H7 (cell line): ENCODE measurements at places on chromosomes 12 and 14. TPM values are rescaled to one million over a fixed set of nuclear protein-coding genes. Genes with fewer than 3 reads are reported as not detected.

The SLC7A7 gene
- total RNA-seq, result 5.7 and 8.3 TPM in 2 replicates

The RBP5 gene
- total RNA-seq, result 1.9 and 2.6 TPM in 2 replicates

The ACADS gene
- total RNA-seq, result 14.0 and 16.0 TPM in 2 replicates

The PAH gene
- total RNA-seq, result 0.37 and 0.42 TPM in 2 replicates

The CCDC197 gene
- not detected in 2 replicates for total RNA-seq

The PTCSC3 gene
- total RNA-seq, result not detected in 2 replicates

The IFI27 gene
- 0.62 TPM in 1 of 2 replicates, not detected in the other for total RNA-seq

The DCTN2 gene
- total RNA-seq, result 98.2 and 125 TPM in 2 replicates

The GPR132 gene
- total RNA-seq, result not detected in 2 replicates

The SIX1 gene
- 0.07 TPM in 1 of 2 replicates, not detected in the other for total RNA-seq

DNA sequence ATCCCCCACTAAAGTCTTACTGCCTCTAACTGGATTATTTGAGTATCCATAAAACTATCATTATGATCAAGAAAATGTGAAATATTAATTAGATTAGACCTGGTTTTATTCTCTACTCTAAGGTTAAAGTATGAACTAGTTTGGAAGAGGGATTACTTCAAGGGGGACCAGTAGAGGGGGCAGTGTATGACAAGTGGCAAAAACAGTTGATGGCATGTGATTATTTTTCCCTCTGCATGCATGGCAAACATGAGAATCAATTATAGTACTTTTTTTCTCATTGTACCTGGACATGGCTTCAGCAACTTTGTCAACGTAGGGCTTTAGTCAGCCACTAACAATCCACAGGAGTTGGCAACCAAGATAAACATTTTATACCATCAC, 145.0 kb upstream of the SLC38A2 start:
- no peak for DNase-seq

DNA sequence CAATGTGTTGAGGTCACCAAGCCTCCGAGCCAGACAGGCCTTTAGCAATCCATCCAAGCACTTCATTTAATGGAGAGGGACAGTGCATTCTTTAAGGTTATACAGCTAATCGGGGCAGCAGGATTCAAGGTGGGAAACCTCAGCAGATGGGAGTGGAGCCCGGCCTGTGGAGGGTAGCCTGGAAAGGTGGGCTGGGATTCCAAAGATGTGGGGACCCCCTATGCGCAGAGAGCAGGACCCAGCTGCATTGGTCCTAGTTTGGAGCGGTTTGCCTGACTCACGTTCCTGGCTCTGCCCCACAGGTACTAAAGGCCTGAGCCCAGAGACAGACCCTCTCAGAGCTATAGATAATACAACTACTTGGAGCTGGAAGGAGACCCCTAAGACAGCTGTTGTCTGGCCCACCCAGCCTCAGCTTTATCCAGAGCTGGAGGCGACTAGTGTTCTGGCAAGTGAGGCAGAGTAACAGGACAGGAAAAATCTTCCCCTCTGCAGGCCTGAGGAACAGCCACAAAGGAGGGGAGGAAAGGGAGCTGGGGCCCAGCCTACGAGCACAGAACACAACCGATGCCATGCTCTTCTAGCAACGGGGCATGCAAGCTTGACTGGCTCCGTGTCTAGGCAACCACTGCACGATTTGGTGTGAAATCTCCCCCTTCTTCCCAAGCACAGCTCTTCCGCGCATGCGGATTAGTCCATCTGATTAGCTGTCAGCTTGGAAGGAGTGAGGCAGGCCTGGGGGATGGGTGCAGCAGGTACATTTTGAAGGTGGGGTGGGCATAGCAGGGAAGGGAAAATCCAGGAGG, 1.1 kb upstream of the MYH7 start:
- DNase-seq, result peak; percentile 33

DNA sequence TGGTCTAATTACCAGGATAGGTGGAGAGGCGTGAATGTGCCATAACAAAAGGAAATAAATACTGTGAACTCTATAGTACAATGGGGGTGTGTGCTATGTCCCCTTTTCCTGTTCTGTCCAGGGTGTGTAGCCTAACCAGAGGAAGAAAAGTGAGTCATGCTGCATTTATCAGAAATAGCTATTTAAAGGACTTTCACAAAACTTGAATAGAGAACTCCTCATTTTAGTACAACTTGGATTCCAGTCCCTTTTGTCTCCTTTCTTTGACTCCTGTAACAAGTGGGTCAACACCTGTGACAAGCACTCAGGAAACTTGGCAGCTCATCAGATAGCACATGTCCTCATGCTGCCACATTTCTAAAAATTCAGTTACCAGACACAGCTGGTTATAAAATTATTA, 123.4 kb downstream of the CCDC91 start:
- no peak for DNase-seq

- no peak for DNase-seq
These were observed 118.8 kb downstream of the FOXN3 start for GRCh38 chr14:89298056-89298834.

- DNase-seq, result no peak
These were observed 382.2 kb downstream of the FUT8 start for GRCh38 chr14:65794674-65795279.

- DNase-seq, result no peak
These were observed 1493.1 kb upstream of the FLRT2 start for GRCh38 chr14:84036840-84037239.

DNA sequence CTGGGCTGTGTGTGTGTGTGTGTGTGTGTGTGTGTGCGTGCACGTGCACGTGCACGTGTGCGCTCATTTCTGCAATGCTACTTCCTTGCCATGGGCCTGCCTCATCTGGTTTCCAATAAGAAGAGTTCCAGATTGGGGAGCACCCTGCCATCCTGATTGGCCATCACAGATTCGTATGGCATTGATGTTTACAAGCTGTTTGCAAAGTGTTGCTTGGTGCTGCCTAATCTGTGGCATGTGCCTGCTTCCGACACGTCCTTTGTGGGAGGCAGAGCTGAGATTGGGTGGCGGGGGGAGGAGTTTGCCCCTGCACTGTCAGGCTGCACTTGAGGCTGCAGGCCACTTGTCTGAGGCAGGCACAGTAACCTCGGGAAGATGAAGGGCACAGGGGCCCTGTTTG, 39.2 kb downstream of the SAMD4A start:
- DNase-seq, result peak; percentile 44

- no peak for DNase-seq
These were observed 13.1 kb downstream of the NPC2 start for GRCh38 chr14:74480046-74480445.

DNA sequence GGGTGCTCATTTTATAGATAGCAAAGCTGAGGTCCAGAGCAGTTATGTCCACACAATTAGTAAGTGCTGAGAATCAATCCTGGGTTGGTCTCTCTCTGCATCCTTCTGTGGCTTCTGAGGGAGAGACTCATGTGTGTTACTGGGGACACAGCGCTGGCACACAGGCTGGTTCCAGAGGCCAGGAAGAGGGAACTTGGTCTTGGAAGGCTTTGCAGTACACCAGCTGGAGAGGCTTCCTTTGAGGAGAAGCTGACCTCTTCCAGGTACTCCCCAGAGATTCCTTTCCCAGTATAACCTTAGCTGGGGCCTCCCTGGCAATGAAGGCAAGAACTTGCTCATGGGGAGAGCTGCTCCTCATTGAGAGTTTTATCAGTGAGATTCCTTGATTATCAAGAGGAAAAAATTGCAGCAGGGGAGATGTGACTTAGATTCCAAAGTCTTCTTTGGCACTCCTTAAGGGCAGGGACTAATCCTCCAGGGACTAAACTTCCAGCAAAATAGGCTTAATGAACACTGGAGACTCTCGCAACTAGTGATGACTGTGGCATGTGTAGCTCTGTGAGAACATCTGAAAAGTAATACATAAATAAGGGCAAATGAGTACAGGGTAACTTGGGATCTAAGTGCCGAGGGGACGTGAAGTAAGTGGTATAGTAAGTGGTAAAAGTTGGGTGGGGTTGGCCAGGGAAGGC, 13.9 kb upstream of the KRT80 start:
- DNase-seq, result peak; percentile 8

DNA sequence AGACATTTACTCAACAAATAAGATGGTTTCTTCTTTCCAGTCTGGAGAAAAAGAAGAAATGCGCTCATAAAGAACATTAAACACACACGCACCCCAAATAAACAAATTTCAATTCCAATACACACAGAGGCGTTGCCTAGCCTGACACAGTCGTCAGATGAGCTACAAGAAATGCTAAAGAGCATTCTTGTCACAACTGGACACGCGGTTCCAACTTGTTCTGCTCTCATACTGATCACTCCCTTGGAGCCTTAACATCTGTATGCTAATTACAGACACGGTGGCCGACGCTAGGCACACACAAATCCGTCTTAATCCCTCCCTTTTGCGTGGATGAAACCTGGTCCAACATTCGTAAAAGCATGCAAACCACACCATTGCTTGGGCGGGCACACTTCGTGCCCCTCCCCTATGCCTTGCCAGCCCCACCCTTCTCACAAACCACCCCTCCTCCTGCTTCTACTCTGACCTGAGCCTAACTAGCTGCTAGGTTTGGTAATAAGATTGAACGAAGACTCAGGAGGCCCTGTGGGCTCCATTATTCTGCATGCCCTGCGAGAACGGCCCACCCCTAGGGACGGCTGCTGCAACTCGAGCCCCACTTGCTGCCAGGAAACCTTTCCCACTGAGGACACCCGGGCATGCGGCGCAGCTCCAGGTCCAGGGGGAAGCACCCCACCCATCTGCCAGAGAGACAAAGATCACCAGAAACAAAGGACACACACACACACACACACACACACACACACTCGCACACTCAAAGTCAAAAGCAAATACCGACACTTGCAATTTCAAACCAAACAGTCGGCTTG, 1.2 kb downstream of the KCNK10 start:
- peak; percentile 56 for DNase-seq

- no peak for DNase-seq
These were observed 246.3 kb downstream of the RGS6 start for GRCh38 chr14:72178517-72178916.

DNA sequence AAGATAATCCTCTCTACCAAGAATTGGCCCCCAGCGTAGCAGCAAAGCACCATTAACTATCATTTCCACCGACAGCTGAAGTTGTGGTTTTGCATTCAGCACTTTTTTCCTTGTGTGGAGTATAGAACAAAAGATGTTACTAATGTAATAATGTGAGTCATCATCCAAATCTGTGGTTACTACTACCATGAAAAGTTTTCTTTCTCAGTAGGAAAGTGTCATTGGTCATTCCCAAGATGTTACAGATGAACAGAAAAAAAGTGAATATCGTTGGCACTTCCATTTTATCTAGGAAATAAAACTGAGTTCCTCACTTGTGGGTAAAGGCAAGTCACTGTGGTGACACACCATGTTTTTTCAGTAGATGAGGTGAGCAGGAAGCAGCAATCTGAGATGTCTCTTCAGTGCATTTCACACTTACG, 30.3 kb upstream of the IFNG start:
- DNase-seq, result no peak

DNA sequence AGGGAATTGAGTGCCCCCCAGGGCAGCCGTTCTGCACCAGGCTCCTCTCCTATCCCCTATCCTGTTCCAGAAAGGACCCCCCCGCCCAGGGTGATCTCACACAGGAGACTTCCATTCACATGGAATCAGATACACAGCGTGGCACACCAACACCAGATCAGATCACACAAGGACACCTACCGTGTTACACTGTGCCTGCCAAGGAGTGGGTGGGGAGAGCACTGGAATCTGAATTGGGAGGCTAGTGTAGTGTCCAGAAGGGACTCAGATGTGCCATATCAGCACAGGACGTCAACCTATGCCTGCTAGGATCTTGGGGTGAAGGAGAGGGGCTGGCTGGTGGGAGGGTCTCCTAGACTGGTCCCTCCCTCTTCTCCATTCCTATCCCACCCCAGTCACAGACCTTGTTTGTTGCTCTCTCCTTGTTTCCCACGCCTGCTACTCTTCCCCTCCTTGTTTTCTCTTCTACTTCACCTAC, 2.3 kb downstream of the PTMS start:
- DNase-seq, result peak; percentile 74

GRCh38 chr14:32256576-32256975, 53.5 kb upstream of the RNU6-8 start:
- DNase-seq, result no peak

DNA sequence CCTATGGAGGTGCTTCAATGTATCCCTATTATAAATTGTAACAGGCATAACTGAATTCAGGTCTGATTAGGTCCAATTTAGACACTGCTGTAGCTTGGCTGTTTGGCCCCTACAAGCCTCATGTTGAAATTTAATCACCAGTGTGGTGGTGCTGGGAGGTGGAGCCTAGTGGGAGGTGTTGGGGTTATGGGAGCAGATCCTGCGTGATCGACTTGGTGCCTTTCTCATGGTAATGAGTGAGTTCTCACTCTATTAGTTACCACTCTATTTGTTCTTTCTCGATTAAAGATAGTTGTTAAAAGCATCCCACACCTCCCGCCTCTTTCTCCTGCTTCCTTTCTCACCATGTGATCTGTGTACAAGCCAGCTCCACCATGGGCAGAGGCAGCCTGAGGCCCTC, 122.1 kb downstream of the FOXA1 start:
- DNase-seq, result no peak

DNA sequence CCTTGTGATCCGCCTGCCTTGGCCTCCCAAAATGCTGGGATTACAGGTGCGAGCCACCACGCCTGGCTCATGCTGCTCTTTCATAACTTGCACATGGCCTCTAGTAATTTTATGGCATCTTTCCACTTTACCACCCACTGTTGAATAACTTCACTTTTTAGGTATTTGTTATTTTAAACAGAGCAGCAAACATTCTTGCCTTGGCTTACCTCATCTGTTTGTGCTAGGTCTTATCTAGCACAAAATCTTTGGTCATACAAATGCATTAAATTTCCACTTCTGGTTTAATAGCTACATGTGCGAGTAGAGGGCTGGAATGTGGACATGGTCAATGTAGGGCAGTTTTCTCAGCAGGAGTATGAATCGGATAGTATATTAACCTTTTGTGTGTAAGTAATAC, 38.8 kb upstream of the ATF7IP start:
- no peak for DNase-seq

DNA sequence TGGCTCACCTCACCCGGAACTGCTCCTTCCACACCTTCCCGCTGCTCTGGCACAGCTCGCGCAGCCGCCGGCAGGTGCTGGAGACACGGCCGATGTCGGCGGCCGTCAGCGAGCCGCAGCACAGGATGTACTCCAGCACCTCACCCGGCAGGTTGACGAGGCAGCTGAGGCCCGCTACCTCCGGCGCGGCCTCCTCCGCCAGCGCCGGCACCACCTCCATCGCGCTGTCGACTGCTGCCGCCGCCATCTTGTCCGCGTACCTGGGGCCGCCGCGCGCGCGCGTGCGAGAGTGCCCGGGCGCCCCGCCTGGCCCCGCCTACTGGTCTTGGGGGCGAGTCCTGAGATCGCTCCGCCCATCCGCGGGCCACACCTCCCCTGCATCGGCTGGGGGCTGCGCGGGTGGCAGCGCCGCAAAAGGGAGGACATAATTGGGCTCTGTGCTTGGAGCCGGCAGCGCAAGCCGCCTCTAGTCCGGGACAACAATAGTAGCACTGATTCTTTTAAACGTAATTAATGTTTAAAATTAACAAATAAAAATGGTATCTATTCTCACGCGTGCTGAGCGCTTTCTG, at the start of gene FBXO21:
TSS of gene FBXO21 (minus strand) at position 261 of the 572 bp plus-strand sequence. CDS start at position 247, 14 bp downstream.
- peak; percentile 99 for DNase-seq

DNA sequence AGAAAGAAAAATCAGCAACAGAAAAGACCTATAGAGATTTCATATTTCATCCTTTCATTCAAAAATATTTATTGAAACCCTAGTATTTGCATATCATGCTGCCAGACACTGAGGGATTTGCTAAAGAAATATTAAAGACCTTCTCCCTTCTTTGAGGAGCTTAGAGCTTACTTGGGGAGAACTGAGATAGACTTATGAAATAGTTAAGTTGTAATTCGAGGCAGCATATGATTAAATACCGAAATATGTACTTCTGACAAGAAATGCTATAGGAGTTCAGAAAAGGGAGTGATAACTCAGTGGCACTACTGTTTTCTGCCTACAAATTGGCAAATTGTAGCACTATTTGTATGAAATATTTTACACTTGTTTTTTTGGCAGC, 59.1 kb downstream of the PLXNC1 start:
- no peak for DNase-seq

GRCh38 chr14:50859296-50859624, 12.6 kb upstream of the ABHD12B start:
- DNase-seq, result no peak
